Stimulated activated CD4-positive, alpha-beta T cell treated with anti-CD3 and anti-CD28 coated beads, TNF-alpha, amount 100 ng/mL, for 48 hours (primary cell): ENCODE measurements at places on chromosomes 2 and 18.

DNA sequence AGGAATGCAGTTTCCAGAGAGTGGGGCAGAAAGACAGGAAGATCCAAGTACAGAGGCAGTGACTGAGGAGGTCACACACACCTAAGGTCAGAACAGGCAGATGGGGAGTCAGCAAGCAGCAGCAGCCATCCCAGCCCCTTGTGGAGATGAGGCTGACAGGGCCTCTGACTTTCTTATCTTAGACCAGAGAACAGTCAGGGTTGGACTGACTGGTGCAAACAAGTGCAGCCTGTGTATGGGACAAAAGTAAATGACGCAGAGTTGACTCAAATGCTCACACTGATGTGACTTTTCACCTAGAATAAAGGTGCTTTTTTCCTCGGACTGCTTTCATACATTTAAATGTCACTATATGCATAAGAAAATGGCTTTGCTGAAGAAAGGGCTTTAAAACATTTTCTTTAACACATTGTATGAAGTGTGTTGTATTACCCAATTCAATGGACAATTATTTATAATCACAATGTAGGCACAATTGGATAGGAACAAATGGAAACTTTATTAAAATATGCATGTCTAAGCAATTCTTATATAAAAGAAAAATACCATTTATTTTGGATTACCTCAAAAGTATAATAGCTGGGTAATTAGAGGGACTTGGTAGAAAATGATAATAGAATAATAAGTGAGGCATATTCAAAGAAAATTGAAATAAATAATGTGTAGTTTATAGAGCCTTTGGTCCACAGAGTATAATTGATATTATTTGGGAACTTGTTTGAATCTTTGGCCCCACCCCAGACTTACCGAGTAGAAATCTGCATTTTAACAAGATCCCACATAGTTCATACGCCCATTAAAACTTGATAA lies 1321.5 kb upstream of the CELF4 start:
- DNase-seq, result no peak

GRCh38 chr2:212032536-212033219 lies 505.9 kb downstream of the ERBB4 start:
- no peak for DNase-seq

GRCh38 chr2:63846487-63846886 lies 4.8 kb downstream of the UGP2 start:
- DNase-seq, result no peak

DNA sequence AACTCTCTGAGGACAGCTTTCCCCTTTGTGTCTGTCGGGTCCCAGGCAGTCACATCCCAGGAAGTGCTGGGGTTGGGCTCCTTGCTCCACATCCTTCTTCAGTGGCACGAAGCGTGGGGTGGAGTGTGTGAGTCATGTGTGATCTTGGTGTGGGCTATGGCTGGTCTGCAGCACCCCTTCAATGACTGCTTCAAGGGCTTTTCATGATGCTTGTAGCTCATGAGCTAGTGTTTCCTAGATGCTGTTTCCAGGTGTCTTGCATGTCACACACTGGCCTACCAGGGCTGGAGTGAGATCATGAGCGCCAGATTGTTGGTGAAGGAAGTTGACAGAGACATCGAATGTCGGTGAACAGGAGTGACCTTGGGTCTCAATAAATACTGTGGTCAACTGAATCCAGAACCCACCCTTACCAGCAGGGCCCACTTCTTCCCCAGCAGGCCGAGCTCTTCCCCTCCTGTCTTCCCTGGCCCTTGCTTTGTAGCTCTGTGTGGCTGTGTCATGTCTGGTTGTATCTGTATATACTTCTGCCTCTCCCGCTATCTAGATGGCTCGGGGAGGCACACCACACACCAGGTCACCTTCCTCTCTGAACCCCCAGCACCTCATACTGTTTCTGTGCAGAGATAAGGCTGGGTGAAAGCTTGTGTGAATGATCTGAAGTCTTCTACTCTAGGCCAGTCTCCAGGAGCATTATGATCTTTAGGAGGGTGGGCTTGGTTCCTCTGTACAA lies 3.8 kb downstream of the C2orf92 start:
- DNase-seq, result no peak

- no peak for DNase-seq
Observed at GRCh38 chr18:13254971-13255927, 36.7 kb downstream of the LDLRAD4 start.

DNA sequence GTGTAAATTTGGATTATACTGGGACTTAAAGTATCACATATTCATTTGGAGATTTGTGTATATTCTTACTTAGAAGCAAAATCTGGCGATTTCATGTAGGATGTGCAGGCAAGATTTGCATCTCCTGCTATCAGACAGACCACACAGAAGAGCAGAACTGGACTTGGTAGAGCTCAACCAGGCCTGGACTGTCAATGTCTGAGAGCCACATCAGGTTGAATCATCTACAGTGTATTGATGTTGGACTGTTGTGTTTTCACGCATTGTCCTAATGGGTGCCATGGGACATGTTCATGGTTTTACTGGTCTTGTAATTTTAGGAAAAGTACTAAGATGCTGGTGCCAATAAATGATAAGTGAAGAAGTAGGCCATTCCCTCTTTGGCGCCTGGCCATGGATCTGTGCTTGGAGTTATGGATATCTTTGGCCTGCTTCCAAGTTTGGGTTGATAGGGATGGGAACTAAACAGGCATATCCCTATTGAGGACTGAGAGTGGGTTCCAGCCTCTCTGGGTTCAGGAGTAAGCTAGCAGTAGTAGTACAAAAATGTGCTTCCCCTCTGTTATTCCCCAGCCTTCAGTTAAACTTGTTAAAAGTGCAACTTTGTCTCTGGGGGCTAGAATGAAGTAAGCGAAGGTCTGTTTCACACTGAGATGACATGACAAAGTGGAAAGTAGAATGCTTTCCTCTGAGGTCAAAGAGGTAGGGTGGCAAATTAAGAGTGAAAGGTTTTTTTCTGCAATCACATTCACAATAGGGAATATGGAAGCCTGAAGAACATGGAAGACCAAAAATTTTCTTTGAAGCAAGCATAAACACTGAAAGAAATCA lies 49.2 kb upstream of the NEMP2 start:
- DNase-seq, result no peak
